ENCODE measurements at places on chromosomes 3 and 15. TPM values are rescaled to one million over a fixed set of nuclear protein-coding genes. Genes with fewer than 3 reads are reported as not detected.

- no peak for DNase-seq
- H3K4me1 ChIP-seq: no peaks in the 10 kb centered on the region
- H3K4me3 ChIP-seq: no peak overlapping the region
- H3K27ac ChIP-seq: no peak overlapping the region
- H3K36me3 ChIP-seq: no peaks in the 10 kb centered on the region
Observed at GRCh38 chr15:29208352-29208751, 61.3 kb downstream of the NSMCE3 start.

DNA sequence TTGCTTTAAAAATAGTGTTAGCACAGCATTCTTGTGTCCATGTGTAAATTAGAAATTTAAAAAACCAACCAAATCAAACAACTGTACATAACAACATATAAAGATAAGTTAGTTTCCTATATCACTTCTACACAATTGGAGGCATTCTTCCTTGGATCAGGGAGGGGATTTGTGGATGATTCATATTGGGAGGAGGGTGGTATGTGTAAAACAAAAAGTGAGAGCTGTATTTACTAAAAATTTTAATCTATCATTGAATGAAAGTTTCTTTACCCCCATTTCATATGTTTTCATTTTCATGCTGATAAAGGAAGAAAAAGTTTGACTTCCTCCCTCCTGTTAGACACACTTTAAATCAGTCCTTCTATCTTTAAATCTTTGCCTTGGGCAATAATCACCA lies 325.0 kb downstream of the SATB1 start:
- no peaks in the 10 kb centered on the region for H3K27me3 ChIP-seq
- DNase-seq: no peak
- no peaks in the 10 kb centered on the region for H3K4me1 ChIP-seq
- H3K4me3 ChIP-seq: no peak overlapping the region

DNA sequence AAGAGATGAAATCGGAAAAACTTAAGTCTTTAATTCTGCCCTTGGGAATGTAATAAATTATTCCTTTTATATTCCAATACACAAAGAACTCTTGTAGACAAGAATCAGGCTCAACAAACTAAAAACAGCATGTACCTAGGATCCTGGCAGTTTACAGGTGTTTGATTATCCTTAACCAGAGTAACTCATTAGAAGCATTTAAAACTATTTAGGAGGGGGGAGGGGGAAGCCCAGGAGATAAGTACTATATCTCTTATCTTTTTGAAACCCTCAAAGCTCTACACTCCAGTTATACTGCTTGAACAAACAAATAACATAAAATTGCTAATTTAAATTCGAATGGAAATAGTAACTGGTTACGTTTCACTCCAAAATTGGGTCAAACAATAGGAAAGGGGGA lies 1.9 kb downstream of the CNBP start:
- H3K4me3 ChIP-seq: peak overlapping the region; percentile 96
- no peak for DNase-seq
- peaks cover 4% of the 10 kb centered on the region for H3K36me3 ChIP-seq
- peaks cover 48% of the 10 kb centered on the region for H3K4me1 ChIP-seq
- peak overlapping the region; percentile 98 for H3K27ac ChIP-seq
- H3K27me3 ChIP-seq: no peaks in the 10 kb centered on the region

- no peaks in the 10 kb centered on the region for H3K4me1 ChIP-seq
- no peak for DNase-seq
- no peak overlapping the region for H3K27ac ChIP-seq
- no peak overlapping the region for H3K4me3 ChIP-seq
- H3K36me3 ChIP-seq: no peaks in the 10 kb centered on the region
Observed at GRCh38 chr3:123283074-123283473, 81.3 kb downstream of the SEC22A start.

Gene IL17RC
- total RNA-seq: 62.8 TPM

- H3K4me3 ChIP-seq: no peak overlapping the region
- H3K36me3 ChIP-seq: peaks cover 14% of the 10 kb centered on the region
- no peak overlapping the region for H3K27ac ChIP-seq
- no peak for DNase-seq
Observed at GRCh38 chr15:65095011-65095746, 18.6 kb downstream of the KBTBD13 start.

GRCh38 chr3:60076331-60076730 lies 1026.5 kb upstream of the CFAP20DC start:
- no peaks in the 10 kb centered on the region for H3K4me1 ChIP-seq
- DNase-seq: no peak
- no peak overlapping the region for H3K27ac ChIP-seq
- no peak overlapping the region for H3K4me3 ChIP-seq
- H3K27me3 ChIP-seq: no peaks in the 10 kb centered on the region

Gene CLDN1
- total RNA-seq: 85.2 TPM

DNA sequence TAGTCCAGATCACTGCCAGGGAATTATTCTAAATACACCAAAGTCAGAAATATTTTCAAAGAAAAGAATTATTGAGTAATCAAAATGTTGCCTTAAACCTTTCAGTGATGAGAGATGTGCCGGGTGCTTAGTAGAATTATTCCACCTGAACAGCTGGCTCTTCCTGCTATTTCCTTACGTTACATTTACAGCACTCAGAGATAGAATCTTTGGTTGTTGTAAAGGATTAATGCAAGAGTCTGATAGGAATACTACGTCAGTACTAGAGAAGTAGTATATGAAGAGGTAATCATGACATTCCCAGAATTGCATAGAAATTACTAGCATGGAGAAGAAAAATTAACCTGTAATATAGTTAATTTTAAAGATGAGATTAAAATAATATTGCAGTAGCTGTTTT lies 50.9 kb upstream of the ZDHHC23 start:
- H3K4me1 ChIP-seq: peaks cover 13% of the 10 kb centered on the region
- no peaks in the 10 kb centered on the region for H3K27me3 ChIP-seq
- no peak for DNase-seq

GRCh38 chr3:184144505-184144904 lies 9.3 kb downstream of the EIF2B5 start:
- H3K4me3 ChIP-seq: no peak overlapping the region
- no peak for DNase-seq
- peaks cover 2% of the 10 kb centered on the region for H3K4me1 ChIP-seq
- peaks cover 43% of the 10 kb centered on the region for H3K36me3 ChIP-seq
- no peak overlapping the region for H3K27ac ChIP-seq
